ENCODE measurements at places on chromosomes 12 and 14. TPM values are rescaled to one million over a fixed set of nuclear protein-coding genes. Genes with fewer than 3 reads are reported as not detected.

DNA sequence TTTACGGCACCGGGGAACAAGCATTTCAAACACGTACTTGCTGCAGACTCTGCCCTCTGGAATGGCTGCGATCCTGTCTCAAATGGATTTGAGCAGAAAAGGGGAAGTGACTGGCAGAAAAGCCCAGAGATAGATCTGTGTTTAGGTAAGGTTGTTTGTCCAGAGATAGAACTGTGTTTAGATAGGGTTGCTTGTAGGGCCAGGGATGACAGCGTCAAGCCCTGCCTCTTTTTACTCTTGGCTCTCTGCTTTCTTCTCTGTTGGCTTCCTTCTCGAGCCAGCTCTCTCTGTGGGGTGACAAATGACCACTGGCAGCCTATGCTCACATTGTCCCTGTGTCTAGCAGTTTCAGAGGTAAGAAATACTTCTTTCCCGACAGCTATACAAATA is 11.4 kb downstream of the DGLUCY start:
- H3K36me3 ChIP-seq = no peaks in the 10 kb centered on the region
- no peaks in the 10 kb centered on the region for H3K27me3 ChIP-seq

DNA sequence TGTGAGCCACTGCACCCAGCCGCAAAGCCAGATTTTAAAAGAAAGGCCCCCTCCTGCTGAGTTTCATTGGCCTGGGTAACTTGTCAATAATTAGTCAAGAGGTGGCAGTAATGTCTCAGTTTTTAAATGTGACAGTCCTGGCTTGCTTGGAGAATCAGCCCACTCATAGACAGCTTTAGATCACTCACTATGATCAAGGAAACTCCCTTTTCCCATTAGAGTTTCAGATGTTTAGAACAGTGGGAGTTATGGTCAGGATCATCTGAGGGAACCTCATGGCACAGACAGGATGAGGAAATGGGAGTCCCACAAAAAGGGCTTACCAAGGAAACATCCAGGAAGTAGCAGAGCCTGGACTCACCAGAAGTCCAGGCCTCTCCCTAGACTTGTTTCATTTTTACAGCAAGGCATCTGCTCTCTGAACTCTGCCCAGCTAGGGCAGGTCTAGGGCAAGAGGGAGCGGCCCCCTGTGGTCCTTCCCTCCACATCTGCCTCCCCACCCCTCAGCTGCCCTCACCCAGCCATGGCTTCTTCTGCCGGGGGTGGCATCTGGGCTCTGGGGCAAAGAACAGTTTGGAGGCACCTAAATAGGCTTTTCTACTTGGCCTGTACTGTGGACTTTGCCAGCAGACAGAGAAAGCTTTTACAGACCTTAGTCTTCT is 11.2 kb downstream of the BCL2L14 start:
- no peak overlapping the region for H3K4me3 ChIP-seq
- DNase-seq = no peak
- no peaks in the 10 kb centered on the region for H3K27me3 ChIP-seq
- H3K4me1 ChIP-seq = peaks cover 4% of the 10 kb centered on the region

DNA sequence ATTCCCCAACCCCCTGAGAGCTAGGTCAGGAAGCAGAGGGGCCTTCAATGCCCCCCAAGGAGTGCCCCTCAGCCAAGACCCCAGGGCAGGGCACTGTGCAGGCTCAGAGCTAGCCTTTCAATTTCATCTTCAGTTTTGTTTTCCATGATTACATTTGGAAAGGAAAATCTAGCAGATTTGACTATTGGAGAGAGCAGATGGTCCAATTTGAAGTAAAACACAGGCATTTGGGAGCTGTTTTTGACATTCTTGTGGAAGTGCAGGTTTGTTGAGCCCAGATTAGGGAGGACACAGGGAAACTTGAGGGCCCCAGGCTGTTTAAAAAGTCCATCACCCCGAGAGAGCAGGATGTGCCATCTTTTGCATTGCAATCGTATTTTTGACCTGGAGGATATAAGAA is 58.6 kb upstream of the GPATCH2L start:
- no peak overlapping the region for H3K27ac ChIP-seq
- H3K36me3 ChIP-seq = no peaks in the 10 kb centered on the region
- no peaks in the 10 kb centered on the region for H3K27me3 ChIP-seq
- no peak overlapping the region for H3K4me3 ChIP-seq

DNA sequence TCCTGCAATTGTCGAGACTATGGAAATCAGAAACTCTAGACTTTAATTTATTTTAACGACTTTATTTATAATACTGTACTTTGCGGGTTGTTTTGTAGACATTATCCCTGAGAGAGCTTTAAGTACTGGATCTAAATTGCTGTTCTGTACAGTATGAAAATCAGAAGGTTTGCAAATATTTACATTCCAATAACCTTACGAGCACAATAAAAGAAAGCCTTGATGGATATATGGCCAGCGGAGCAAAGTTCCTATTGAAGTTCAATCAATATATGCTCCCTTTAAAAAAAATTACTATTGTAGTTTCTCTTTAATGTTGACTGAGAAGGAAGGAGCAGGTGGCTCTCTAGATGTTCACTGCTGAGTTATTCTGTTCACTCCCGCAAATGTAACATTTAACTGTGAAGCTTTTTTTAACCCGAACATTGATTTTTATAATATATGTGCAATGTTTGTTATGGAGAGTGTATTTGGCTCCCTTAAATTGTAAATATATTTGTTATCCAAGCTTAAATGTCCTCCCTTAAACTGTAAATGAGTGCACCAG is 235.3 kb downstream of the PLCZ1 start:
- DNase-seq = no peak
- H3K27me3 ChIP-seq = no peaks in the 10 kb centered on the region

GRCh38 chr12:110020956-110021355 is 21.7 kb downstream of the ANKRD13A start:
- no peak for DNase-seq
- no peaks in the 10 kb centered on the region for H3K27me3 ChIP-seq
- H3K36me3 ChIP-seq = peaks cover 37% of the 10 kb centered on the region
- no peak overlapping the region for H3K27ac ChIP-seq

DNA sequence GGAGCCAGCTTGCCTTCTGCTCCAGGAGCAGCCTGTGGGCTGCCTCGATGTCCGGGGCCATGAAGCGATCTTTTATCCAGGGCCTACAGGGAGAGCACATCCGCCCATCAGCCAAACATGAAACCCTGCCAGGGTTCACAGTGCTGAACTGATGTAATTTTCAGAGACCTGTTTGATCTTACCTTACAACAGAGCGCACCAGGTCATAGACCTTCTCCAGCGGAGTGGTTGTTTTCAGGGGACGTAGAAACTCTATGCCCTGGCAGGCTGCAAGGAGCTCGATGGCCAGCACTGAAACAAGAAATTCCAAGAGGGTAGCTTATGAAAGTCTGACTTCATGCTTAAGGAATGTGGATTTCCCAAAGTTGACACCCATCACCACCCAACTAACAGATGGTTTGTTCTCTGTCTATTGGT is 19.7 kb downstream of the HAL start:
- no peak overlapping the region for H3K27ac ChIP-seq
- no peak for DNase-seq
- H3K4me3 ChIP-seq = no peak overlapping the region
- H3K36me3 ChIP-seq = no peaks in the 10 kb centered on the region
- no peaks in the 10 kb centered on the region for H3K4me1 ChIP-seq

DNA sequence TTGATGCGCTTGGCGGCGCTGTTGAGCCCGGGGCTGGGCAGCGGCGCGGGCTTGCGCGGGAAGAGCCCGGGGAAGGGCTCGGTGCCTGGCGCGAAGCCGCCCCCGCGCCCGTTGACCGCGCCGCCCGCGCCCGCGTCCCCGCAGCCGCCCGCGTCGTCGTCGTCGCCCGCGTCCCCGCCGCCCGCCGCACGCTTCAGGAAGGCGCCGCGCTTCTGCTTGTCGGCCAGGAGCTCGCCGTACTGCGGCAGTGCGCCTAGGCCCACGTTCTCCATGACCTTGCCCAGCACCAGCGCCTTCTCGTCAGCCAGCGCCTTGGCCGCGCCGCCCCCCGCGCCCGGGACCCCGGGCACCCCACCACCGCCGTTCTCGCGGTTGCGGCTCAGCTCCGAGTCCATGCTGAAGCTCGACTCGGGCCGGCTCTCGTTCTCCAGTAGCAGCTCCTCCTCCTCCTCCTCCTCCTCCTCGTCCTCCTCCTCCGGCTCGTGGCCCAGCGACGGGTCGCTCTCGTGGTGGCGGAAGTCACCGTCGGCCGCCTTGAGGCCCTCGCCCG is 97.2 kb downstream of the BCL11B start:
- H3K4me3 ChIP-seq = no peak overlapping the region
- DNase-seq = no peak
- no peaks in the 10 kb centered on the region for H3K4me1 ChIP-seq
- H3K36me3 ChIP-seq = no peaks in the 10 kb centered on the region
- H3K27ac ChIP-seq = no peak overlapping the region
- no peaks in the 10 kb centered on the region for H3K27me3 ChIP-seq

GRCh38 chr12:108691998-108692808 is 39.1 kb downstream of the CORO1C start:
- H3K4me3 ChIP-seq = no peak overlapping the region
- no peaks in the 10 kb centered on the region for H3K36me3 ChIP-seq
- H3K4me1 ChIP-seq = peaks cover 23% of the 10 kb centered on the region
- no peaks in the 10 kb centered on the region for H3K27me3 ChIP-seq
- no peak for DNase-seq

DNA sequence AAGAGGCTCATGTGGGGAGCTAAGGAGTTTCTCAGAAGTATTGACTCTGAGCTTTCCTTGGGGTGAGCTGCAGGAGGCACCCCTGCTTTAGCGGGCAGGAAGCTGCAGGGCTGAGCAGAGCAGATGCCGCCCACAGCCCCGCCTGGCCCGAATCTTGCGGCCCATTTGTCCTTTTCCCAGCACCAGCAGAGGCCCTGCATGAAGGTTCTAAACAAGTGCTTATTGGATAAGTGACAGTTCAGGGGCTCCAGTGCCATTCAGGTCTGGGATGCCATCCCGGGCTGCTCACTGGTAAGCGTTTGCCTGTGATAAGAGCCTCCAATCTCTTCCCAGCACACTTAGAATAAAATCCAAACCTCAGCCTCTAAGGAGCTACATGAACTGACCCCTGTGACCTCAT is 11.4 kb downstream of the RILPL1 start:
- no peaks in the 10 kb centered on the region for H3K4me1 ChIP-seq
- H3K4me3 ChIP-seq = no peak overlapping the region
- H3K36me3 ChIP-seq = peaks cover 5% of the 10 kb centered on the region

GRCh38 chr12:112812600-112813406 is 21.3 kb downstream of the RPH3A start:
- no peaks in the 10 kb centered on the region for H3K27me3 ChIP-seq
- no peak for DNase-seq
- no peak overlapping the region for H3K4me3 ChIP-seq
- H3K4me1 ChIP-seq = no peaks in the 10 kb centered on the region
- no peak overlapping the region for H3K27ac ChIP-seq
- no peaks in the 10 kb centered on the region for H3K36me3 ChIP-seq

DNA sequence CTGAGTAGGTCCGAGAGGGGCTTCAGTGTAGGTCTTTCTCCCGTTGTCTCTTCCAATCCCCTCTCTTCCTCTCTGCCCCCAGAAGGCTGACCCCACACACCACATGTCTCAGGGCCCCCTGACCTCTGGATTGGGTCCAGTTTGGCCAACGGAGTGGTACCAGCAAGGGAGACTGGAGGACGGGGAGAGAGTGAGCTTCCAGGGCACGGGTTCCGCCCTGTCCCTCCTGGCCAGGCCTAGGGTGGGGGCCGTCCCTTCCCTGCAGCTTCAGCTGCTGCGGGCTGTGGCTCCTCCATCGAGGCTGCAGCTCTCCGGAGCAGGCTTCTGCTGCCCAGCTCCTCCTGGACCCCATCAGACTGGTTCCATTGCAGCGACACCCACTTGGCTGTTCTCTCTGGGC is 17.4 kb downstream of the FZD10 start:
- H3K4me3 ChIP-seq = no peak overlapping the region
- H3K27me3 ChIP-seq = no peaks in the 10 kb centered on the region
- no peaks in the 10 kb centered on the region for H3K4me1 ChIP-seq
- no peak for DNase-seq
- H3K36me3 ChIP-seq = no peaks in the 10 kb centered on the region
- H3K27ac ChIP-seq = no peak overlapping the region

DNA sequence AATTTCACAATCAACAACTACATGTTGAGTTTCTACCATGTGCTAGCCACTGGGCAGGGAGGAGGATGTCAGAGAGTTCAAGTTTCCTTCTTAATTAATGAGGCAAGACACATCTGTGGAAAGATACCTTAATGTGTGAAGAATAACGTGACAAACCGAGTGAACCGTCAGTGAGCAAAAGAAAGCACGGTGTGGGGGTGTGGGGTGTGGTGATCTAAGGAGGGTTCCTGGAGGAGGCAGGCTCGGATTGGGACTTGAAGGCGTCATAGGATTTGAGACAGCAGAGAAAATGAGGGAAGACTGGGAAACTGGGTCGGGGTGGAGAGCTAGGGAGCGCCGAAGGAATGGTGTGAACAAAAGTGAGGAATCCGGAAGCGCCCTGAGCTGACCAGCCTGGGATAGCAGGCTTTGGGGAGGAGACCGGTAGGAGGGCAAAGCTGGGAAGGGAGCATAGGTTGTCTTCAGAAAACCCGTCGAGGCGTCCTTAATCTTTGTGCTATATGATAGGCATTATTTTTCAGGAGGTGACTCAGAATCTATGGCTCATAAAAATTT is 22.3 kb downstream of the GALNT8 start:
- H3K36me3 ChIP-seq = no peaks in the 10 kb centered on the region
- H3K27ac ChIP-seq = no peak overlapping the region
- no peak overlapping the region for H3K4me3 ChIP-seq
- H3K4me1 ChIP-seq = no peaks in the 10 kb centered on the region
- no peak for DNase-seq

- no peak overlapping the region for H3K4me3 ChIP-seq
- H3K27me3 ChIP-seq = no peaks in the 10 kb centered on the region
- H3K27ac ChIP-seq = no peak overlapping the region
- DNase-seq = no peak
- H3K4me1 ChIP-seq = no peaks in the 10 kb centered on the region
Measured at GRCh38 chr14:56956182-56956581, 145.9 kb upstream of the OTX2 start.

- no peak overlapping the region for H3K27ac ChIP-seq
- DNase-seq = no peak
- no peak overlapping the region for H3K4me3 ChIP-seq
Measured at GRCh38 chr12:76026643-76027063, 4.9 kb downstream of the PHLDA1 start.

GRCh38 chr12:89733579-89734201 is 25.1 kb upstream of the ATP2B1 start:
- no peak for DNase-seq
- H3K4me3 ChIP-seq = no peak overlapping the region
- no peaks in the 10 kb centered on the region for H3K27me3 ChIP-seq
- H3K27ac ChIP-seq = no peak overlapping the region

GRCh38 chr14:80959496-80959895 is 4.1 kb downstream of the TSHR start:
- H3K27ac ChIP-seq = no peak overlapping the region
- no peaks in the 10 kb centered on the region for H3K4me1 ChIP-seq
- H3K4me3 ChIP-seq = no peak overlapping the region
- H3K36me3 ChIP-seq = no peaks in the 10 kb centered on the region

The PIWIL1 gene
- total RNA-seq = not detected

The KLRC3 gene
- not detected for total RNA-seq

The NPAS3 gene
- total RNA-seq = 1.4 TPM

The EPYC gene
- not detected for total RNA-seq

The LMNTD1 gene
- total RNA-seq = not detected

Measured in pancreas (tissue), 10 donors.